ENCODE measurements at places on chromosomes 4 and X. TPM values are rescaled to one million over a fixed set of nuclear protein-coding genes. Genes with fewer than 3 reads are reported as not detected.

MEPE gene
- not detected for total RNA-seq

SULT1E1 gene
- total RNA-seq: not detected

EPGN gene
- total RNA-seq: 0.49 TPM

TMPRSS11D gene
- not detected for total RNA-seq

NPY2R gene
- not detected for total RNA-seq

WAS gene
- 0.36 TPM for total RNA-seq

MAGEH1 gene
- total RNA-seq: 27.8 TPM

YIPF7 gene
- total RNA-seq: not detected

FAM9B gene
- total RNA-seq: not detected

All from hair follicle dermal papilla cell (primary cell).